ENCODE measurements at places on chromosomes 4 and X. TPM values are rescaled to one million over a fixed set of nuclear protein-coding genes. Genes with fewer than 3 reads are reported as not detected.

DNA sequence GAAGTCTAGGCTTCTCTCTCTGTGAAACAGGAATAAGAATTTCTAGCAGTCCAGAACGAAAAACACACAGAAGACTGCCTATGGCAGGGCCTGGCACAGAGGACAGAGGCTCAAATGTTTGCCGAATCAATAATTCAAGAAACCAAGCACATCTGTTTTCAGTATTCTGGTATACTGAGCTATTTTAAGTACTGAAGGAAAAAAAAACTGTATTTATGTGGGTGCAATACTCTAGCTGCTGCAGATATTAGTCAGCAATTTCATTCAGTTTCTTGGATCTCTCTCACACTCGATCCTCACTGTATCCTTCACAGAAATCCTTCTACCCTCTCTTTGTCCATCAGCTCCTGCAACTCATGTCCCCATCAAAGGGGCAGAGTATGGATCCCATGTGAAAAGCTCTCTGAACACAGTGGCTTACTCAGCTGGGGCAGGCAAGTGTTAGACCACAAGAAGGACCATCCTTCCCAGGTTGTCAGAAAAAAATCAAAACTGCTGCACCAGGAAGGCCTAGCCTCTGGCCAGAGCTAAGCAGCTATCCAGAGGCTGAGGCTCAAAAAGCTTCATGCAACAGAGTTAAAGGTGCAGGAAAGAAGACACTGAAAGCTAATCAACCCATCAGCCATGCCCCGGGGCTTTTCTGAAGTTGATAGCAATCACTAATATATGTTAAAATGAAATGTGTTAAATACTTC lies 9.1 kb upstream of the USO1 start:
- DNase-seq = no peak

DNA sequence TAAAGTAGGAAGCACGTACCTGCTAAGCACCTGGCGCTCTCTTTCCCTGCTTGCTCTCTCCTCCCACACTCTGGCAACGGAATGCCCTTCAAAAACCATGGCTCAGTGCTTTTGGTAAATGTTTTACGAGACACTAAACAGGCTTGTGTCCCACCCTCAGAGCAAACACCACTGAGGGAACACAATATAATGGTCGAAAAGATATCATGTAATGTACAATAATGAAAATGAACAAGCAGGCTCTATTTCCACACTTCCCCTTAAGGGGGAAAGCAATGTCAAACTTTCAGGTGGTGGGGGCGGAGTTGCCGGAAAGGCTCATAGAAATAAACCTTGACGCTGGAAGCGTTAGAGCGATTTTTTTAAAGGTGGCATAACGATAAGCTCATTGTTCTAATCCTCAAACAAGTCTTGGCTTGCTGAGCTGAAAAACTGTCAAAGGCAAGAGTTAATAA lies 115.1 kb downstream of the RBM47 start:
- no peak for DNase-seq

- no peak for DNase-seq
Measured at GRCh38 chrX:39438603-39439602, 637.6 kb downstream of the MID1IP1 start.

DNA sequence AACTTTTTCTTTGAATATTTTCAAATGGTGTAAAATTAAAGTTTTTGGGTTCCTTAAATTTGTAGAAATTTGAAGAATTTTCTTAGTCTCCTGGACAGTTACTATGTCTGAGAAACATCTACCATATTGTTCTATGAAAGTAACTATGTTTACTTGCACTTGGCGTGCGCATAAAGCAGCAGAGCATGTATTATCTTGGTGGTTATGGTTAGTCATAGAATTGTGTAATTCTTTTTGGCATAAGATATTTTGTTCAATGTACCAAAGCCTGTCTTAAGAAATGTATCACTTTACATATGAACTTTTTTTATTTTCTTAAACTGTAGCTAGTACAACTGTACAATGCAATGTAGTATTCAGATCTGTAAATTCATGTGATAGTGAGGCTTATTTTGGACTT lies 49.2 kb downstream of the CDS1 start:
- no peak for DNase-seq

The SMIM20 gene
- 22.1 TPM for total RNA-seq

DNA sequence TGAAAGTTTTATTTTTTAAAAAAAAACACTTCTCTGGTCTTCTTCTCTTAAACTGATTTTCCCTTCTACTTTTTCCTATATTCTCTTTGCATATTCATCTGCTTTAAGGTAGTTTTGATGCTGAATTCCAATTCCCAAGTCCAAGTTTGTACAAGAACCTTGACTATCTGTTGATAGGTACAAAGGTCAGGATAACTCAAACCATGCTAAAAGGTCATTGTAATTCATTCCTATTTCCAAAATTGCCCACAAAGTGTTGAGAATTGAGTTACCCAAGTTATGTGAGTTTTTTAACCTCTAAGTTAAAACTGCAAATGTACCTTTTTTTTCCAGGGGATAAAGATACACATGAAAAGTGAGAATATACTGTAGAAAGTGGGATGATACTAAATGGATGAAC lies 46.1 kb upstream of the TMEM192 start:
- DNase-seq = no peak

- DNase-seq = no peak
Measured at GRCh38 chr4:185992585-185992984, 76.4 kb upstream of the TLR3 start.

- DNase-seq = no peak
Measured at GRCh38 chrX:45758738-45759397, 558.2 kb upstream of the DIPK2B start.

- DNase-seq = peak; percentile 14
Measured at GRCh38 chrX:3592184-3592583, 121.3 kb downstream of the PRKX start.

The RNF150 gene
- 21.0 TPM for total RNA-seq

DNA sequence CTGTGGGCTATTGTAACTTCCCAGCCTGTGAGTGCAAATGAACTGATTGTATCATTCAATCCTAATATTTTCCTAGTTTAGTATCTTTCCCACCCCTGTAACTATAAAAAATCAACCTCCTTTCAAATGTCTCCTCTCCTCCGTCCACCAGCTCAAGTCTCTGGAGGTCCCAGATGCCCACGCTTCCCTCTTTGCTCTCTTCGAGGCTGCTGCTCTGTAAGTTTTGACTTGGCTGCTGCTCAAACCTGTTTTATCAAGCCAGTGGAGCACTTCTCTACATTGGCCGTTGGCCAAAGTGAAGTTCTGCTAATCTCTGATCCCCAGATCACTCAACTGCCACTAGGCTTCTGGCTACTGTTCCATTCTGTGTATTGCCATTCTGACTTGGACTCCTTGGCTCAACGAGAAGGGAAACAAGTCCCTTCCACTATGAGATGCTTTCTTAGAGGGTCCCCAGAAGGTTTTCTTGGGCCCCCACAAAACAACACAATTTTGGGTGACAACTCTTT lies 60.7 kb upstream of the RAPGEF2 start:
- DNase-seq = no peak

- no peak for DNase-seq
Measured at GRCh38 chr4:176274441-176274840, 5.4 kb upstream of the ASB5 start.

Measured in neural crest cell (in vitro differentiated cells).